ENCODE measurements at places on chromosomes 6 and 20. TPM values are rescaled to one million over a fixed set of nuclear protein-coding genes. Genes with fewer than 3 reads are reported as not detected.

DNA sequence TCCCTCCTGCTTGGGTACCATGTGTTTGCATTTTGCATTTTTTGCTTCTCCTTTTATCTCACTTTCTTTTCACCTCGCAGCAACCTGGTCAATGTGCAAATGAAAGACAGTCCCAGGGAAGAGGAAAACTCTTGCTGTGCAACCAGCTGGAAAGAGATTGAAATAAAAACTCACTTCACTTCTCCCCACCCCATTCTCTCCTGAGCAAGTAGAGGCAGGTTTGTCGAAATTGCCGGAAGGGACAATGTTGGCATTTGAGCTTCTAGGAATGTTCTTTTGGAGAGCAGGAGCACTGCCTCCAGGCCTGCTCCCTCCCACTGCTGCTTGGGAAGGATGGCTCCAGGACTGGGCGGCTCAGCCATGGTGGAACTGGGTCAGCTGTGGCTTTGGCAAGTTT is 30.6 kb downstream of the KCNG1 start:
- DNase-seq: peak; percentile 81

- no peak for DNase-seq
Observed at GRCh38 chr6:68771426-68771825, 136.3 kb downstream of the ADGRB3 start.

GRCh38 chr6:100719883-100720682 is 161.0 kb downstream of the ASCC3 start:
- no peak for DNase-seq

DNA sequence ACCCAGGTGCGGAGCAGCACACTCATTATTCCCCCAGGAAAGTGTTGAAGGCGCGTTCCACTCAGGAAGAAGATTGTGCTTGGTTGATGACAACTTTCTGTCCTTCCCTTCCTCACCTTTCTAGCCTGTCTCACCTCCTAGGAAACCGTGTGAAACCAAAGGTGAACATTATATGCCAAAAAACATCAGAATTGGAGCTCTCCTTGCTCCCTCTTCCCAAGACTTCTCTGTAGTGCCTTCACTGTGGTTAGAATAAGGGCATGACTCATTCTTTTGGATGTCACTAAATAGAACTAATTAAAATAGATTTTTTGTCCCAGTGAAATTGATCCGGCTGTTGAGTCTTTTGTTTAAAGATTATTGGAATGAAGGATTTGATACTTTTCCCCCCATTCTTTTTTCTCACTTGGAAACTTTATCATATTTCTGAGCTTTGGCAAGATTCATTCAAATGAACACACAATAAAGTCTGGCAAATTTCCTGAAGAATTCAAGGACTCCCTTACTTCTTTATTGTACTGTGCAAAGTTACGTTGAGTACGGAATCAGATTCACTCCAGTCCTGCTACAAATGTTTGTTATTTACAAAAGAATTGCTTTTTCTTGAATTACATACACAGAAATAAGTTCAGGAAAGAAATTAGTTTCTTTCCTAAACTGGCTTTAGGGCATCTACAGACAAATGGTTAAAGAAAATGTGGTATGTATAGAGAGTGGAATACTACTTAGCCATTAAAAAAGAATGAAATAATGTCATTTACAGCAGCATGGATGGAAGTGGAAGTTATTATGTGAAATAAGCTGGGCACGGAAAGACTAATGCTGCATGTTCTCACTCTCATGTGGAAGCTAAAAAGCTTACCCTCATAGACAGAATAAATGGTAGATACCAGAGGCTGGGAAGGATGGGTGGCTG is 142.8 kb upstream of the AKAP12 start:
- DNase-seq: peak; percentile 11

DNA sequence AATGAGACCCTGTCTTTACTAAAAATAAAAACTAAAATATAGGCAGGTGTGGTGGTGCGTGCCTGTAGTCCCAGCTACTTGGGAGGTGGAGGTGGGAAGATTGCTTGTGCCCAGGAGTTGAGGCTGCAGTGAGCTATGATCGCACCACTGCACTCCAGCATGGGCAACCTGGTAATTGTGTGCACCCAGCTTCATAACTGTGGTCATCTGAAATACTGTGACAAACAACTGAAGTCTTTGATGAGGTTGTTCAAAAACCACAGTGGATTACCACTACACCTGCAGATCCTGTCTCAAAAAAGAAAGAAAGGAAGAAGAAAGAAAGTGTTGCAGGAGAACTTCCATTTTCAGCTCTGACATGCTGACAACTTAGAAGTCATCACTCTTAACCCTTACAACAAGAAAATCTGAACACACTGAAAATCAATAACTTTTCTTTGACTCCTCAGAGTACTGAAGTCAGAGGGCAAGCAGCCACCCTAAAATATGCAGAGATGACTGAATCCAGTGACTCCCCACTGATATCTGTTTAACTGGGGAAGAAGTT is 13.8 kb upstream of the ZBP1 start:
- DNase-seq: no peak

DNA sequence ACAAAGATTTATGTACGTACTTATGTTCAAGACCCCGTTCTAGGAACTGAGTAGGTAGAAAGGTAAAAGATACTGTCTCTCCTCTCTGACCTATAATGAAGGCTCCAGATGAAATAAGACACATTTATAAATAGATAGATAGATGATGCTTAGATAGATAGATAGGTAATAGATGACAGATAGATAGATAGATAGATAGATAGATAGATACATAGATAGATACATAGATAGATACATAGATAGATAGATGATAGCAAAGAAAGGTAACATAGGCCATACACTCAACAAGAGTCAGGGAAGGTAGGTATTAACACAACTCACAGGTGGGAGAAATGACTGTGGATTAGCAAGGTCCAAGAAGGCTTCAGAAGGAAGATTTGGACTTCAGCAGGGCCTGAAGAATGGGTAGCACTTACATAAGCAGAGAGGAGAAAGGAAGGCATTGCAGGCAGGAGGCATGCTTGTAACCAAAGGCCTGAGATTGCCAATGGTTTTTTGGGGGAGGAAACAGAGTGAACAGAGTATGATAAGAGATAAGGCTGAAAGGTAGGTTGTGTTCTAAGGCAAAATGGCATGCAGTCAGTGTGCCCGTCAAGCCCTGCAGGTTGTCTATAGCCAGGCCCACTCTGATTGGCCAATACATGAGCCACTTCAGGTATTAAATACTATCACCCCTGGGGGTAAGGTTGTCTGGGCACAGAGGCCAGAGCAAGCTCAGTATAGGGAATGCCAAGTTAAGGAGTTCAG is 7.7 kb upstream of the MYB start:
- no peak for DNase-seq

DNA sequence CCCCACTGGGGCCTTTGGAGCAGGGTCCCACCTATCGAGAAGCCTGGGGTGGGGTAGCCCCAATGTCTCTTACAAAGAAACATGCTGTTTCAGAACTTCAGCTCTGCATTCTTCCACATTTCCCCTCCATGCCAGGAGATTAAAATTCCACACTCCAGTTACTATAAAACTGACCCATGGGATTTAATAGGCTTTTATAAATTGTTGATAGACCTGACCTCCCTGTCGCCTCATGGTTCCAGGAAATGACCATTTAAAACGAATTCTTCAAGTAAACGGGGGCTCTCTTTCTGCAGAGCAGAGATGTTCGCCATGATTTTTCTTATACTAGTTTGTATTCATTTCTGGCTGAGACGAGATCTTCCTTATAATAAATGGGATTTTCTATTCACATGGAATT is 19.3 kb downstream of the RIN2 start:
- DNase-seq: no peak

DNA sequence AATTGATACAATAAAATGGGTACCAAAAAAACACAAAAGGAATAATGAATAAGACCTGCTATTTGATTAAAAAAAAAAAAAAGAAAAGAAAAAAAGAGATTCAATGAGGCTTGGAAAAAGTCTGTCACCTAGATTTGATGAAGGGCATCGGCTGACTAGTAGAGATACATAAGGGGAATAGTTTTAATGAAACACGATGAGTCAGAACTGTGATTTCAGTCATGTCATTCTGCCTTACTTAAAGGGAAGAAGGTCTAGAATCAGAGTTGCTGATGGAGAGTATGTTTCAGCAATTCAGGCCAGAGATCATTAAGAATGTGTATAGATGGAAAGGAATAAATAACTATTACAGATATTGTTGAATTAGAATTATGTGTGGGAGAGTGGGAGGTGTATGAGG is 565.9 kb upstream of the RNF217 start:
- no peak for DNase-seq

DNA sequence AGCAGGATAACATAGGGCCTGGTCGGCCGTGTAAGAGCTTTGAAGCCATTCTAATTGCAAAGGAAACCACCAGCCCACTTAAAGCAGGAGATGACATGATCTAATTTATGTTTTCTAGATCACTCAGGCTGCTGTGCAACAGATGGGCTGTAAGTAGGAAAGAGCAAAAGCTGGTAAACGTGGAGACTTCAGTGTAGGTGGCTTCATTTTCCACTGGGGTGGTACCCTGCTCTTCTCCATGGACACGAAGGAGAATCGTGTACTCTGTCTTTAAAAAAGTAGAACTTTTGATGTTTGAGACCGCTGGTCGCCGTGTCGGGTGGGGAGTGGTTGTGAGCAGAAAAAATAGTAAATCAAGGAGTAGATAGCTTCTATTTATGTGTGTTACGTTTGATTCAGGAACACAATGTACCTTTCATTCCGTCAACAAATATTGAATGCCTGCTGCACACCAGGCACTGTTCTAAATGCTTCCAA is 6.4 kb downstream of the CASS4 start:
- DNase-seq: no peak

DNA sequence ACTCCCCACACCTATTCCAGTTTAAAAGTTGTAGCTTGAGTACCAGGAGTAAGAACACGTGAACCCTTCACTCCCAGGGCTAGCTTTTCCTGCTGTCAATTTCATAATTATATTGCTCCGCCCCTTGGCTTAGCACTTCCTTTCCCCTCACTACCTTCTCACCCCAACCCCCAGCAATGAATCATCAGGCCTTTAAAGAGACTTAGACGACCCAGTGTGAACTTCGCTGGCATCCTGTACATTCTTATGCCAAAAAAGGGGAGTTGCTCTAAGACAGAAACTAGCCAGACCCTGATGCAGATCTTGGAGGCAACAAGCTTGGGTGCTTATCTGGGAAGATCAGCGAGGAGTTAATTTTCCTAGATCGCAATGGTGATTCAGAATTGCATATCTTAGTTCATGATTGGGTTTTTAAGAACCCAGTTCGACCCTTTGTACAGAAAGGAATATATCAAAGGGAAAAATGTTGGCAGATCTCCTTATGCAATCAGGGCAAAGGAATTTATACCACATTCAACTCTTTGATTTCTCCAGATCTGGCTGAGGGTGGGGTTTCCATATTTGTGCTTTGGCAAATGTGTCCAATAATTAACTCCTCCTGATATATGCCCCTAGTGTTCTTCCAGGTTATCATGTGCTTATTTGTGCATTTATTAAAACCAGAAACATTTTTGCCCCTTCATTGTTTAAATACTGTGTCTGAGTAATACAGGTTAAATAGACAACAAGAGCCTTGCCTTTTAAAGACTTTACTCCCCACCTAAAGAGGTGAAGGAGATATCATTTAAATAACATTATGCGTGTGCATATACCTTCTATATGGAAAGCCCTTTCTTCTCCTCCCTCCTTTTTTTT is 8.1 kb upstream of the ATXN1 start:
- peak; percentile 54 for DNase-seq

DNA sequence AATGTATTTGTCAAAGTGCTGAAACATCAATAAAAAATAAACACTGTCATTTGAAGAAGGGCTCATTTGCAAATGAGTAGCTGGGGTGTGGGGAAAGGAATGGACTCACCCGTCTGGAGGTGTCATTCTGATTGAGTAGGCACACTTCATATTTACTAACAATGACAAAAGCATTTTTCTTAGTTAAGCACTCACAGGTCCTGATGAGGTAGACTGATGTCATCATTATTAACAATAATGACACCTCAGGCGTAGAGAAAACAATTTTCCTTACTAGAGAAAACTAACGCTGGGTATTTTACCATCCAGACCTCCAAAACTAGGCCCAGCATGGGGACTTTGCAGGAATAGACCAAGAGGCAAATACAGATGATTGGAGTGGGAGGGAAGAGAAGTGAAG is 76.0 kb downstream of the UNC5CL start:
- no peak for DNase-seq

The NKAIN4 gene
- total RNA-seq: not detected

The HSPA12B gene
- total RNA-seq: 1.4 TPM

The SPATS1 gene
- not detected for total RNA-seq

The SIRPB2 gene
- not detected for total RNA-seq

The PPIL6 gene
- 2.7 TPM for total RNA-seq

The RNF39 gene
- total RNA-seq: not detected

The NCOA5 gene
- 19.3 TPM for total RNA-seq
